ENCODE measurements at places on chromosomes 3 and 15.

GRCh38 chr3:23999012-23999641, 54.0 kb downstream of the NR1D2 start:
- DNase-seq = no peak

- no peak for DNase-seq
Measured at GRCh38 chr3:138803006-138803653, 31.6 kb downstream of the PIK3CB start.

GRCh38 chr3:114848643-114849350, 298.3 kb downstream of the ZBTB20 start:
- DNase-seq = no peak

- DNase-seq = no peak
Measured at GRCh38 chr3:55531321-55531720, 44.2 kb upstream of the WNT5A start.

- no peak for DNase-seq
Measured at GRCh38 chr3:69999140-70000027, at the start of gene SAMMSON. SAMMSON (plus strand) TSS chr3:69999733.

GRCh38 chr15:25242166-25242879, 196.5 kb downstream of the UBE3A start:
- no peak for DNase-seq

DNA sequence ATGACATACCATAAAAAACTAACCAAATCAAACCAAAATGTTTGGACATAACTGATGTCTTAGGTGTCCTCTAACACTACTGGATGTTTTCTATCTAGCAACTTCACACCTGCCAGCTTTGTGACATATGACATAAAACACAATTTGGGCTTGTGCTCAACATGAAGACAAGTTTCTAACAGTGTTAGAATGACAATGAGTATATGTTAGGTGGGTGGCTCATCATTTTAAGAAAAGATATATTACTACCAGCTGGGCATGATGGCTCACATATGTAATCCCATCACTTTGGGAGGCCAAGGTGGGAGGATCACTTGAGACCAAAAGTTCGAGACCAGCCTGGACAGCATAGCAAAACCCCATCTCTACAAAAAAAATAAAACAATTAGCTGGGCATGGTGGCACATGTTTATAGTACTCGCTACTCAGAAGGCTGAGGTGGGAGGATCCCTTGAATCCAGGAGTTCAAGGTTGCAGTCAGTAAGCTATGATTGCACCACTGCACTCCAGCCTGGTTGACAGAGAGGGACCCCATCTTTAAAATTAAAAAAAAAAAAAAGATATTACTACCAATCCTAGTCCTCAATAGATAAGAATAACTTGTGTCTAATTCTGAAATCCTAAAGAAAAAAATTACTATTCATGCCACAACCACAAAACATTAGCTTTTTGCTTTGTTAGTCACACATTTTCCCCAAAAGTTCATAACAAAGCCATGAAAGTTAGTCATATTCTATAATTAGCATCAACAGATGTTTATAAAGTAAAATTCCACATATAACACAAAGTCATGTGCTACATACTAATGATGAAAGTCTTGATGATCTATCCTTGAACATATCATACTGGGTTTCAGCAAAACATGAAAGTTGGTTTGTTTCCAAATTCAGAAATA, 59.9 kb downstream of the LRRFIP2 start:
- no peak for DNase-seq

GRCh38 chr3:117444175-117444574, 734.6 kb downstream of the TUSC7 start:
- DNase-seq = no peak

DNA sequence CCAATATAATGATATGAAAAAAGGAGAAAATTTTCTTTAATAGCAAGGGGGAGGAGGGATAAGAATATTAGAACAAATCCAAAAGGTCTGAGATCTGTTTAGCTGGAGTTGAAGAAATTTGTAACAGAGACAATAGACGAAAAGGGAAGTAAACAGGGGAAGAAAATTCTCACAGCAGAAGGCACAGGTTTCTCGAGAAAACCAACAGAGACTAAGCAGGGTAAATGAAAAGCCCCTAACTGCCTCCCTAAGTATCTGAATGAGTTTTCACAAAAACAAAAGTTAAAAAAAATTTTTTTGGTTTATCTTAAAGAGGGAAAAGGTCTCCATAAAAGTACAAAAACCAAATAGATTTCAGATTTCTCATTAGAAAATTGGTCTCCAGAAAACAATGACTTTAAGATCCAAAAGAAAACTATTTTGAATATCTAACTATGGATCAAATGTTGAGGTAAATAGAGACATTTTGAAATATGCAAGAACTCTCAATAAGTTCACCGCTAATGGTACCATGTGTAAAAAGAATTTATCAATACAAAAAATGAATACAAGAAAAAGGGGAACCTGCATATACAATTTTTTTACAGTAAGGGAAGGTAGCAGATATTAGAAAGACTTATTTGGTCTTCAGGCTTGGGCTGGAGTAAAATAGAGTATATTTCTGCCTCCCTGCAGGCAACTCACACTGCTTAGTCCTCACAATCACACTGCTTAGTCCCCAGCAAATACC, 23.9 kb upstream of the NEK10 start:
- DNase-seq = no peak

- DNase-seq = no peak
Measured at GRCh38 chr3:134652409-134652831, 1.6 kb upstream of the KY start.

- no peak for DNase-seq
Measured at GRCh38 chr3:63624941-63625560, 27.4 kb upstream of the SNTN start.

DNA sequence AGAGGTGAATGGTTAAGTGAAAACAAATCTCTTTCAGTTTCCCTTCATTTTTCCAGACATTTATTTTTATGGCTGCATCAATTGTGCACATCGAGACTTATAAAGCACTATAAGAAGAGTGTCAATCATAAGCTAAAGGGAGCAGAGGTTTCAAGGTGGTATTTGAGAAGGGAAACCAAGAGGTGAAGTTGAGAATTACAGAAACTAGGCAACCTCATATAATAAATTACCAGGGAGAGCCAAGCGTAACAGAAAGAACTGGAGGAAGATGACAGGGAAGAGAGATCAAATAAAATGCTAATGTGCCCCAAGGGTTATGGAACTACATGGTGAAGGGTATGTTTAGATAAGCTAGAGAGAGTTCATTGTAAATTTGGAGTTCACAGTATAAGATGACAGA, 6.3 kb upstream of the CCDC54 start:
- DNase-seq = no peak

DNA sequence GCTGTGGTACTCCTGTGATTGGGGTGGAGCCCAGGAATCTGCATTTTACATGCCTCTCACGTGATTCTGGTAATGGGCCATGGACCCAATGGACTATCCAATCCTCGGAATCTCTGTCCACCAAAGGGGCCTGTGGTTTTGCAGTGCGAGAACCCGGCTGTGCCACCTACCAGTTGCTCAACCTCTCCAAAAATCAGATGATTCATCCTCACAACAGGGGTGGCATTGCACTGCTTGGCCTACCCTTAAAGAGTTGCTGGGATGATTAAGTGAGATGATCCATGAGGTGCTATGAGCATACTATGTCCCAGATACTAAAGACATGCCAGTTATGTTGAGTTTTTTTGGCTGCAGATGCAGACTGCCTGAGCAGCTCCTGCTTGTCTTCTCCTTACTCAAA, 5.1 kb downstream of the ANP32A start:
- no peak for DNase-seq

- no peak for DNase-seq
Measured at GRCh38 chr15:36449084-36449661, 130.3 kb upstream of the CDIN1 start.

- no peak for DNase-seq
Measured at GRCh38 chr15:100055821-100056220, 286.0 kb downstream of the ADAMTS17 start.

DNA sequence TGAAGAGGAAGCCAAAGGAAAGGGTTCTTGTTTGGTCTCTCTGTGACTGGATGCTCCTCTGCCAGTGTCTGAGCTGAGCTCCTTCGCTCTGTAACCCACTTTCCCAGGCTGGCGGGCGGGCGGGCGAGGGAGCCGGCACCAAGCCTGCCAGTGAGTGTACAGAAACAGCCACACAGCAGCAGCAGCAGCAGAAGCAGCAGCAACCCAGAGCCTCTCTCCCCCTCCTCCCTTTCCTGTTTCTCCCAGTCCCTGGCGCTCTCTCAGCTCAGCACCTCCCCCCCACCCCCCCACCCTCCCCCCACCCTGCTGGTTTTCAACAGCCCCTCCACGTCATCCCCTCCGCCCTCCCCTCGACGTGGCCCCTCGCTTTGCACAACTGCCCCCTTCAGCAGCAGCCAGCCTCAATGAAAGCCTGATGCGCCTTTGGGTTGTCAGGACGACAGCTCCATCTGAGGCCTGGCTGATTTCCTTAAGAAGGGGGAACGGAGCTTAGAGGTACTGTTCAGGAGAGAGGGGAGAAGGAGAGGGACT, at the start of gene LSAMP:
Gene LSAMP, minus strand, starts transcription at position 177 of the 531 bp plus-strand sequence.
- DNase-seq = no peak

GRCh38 chr15:48627260-48627940, 18.1 kb downstream of the FBN1 start:
- DNase-seq = no peak

- no peak for DNase-seq
Measured at GRCh38 chr15:79322945-79323344, 12.0 kb downstream of the TMED3 start.

- no peak for DNase-seq
Measured at GRCh38 chr3:15527031-15527459, 5.5 kb upstream of the COLQ start.

GRCh38 chr15:99105514-99106341, 848 bp downstream of the SYNM start:
- no peak for DNase-seq

- DNase-seq = no peak
Measured at GRCh38 chr15:75840659-75841058, 2.6 kb upstream of the UBE2Q2 start.

- no peak for DNase-seq
Measured at GRCh38 chr15:48090115-48090514, 30.7 kb upstream of the SLC24A5 start.

DNA sequence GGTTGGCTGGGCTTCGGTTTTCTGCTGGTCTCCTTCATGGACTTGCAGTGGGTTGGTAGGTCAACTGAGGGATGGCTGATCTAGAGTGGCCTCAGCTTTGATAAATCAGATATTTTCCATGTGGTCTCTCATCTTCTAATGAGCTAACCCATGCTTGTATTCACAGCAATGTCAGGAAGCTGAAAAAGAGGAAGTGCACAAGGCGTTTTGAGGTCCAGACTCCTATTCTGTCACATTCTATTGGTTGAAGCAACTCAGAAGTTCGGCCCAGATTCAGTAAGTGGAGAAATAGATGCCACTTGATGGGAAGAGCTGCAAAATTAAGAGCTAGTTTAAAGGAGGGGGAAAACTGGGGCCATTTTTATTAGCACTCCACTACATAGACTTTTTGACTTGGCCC, 361.2 kb downstream of the DIPK2A start:
- DNase-seq = no peak

- DNase-seq = no peak
Measured at GRCh38 chr3:68057637-68058320, 403.4 kb upstream of the SUCLG2 start.

DNA sequence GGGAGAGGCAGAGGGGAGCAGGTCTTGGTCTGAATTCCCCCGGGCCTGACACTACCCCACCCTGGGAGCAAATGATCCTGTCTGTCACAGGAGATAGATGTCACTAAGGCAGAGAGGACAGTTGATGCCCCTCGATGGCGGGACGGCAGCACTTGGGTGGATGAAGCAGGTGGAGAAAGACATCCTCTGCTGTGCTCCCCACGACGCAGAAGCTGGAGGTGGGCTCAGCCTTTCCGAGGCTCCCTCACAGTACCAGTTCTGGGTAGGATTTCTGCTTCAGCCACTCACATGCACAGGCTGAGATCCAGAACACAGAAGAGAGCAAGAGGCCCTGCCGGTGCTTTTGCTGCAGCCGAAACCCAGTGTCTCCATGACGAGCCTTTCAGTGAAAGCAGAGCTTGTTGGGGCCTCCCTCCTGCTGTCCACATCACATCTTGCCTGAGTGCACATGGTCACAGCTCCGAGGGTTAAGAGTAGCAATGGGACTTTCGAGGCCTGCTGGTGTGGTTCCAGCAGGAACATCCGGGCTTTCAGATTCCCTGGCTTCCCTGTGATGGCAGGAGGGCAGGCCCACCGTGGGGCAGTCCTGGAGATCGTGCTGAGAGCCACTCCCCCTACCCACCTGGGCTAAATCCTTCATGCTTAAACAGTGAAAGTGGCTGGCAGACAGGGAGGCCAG, 107.3 kb upstream of the PRR20G start:
- DNase-seq = no peak

- DNase-seq = no peak
Measured at GRCh38 chr3:55189359-55189801, 261.5 kb upstream of the LRTM1 start.

- DNase-seq = no peak
Measured at GRCh38 chr15:66025972-66026371, 156.7 kb downstream of the RAB11A start.

DNA sequence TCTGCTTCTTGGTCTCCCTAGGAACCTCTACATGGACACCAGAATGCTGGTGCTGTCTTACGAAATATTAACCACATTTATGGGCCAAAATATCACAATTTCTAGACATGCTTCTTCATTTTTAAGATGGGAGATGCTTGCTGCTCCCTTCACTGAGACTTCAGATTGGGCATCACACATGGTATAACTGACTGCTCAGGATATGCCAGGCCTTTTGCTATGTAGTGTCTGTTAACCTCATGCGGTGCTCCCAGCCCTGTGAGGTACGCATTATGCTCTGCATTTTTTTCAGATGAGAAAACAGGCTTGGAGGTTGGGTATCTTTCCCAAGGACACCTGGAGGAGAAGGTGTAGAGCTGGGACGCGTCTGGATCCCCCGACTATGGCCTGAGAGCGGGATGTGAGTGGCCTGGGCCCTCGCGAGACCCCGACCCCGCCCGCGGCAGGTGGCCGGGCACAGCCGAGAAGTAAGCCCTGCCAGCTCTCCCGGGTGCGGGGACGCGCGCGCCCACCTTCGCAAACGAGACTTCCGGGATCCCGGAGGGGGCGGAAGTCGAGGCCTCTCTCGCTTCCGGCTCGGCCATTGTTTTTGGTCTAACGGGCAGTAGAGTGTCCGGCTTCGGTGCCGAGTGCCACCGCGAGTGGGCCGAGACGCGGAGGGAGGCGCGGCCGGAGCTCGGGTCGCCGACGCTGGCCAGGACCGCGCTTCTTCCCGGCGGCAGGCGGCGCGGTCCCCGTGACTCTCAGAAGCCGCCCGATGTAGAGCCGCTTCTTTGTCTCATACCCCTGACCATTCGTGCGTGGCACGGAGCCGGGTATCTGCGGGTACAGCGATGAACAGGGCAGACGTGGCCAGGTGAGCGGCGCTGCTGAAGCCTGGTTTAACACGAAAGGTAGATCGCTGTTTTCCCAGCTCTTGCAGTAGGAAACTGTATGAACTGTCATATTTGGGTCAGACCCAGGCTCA, at the start of gene ZKSCAN7:
Gene ZKSCAN7, plus strand, starts transcription at position 568 of the 967 bp plus-strand sequence. CDS start 1,855 bp downstream, outside the sequence.
- DNase-seq = no peak

GRCh38 chr3:188712248-188712924, 459.4 kb upstream of the TPRG1 start:
- DNase-seq = no peak

Data from esophagus squamous epithelium (tissue), 5 donors.